ENCODE measurements at places on chromosomes 3 and 15.

DNA sequence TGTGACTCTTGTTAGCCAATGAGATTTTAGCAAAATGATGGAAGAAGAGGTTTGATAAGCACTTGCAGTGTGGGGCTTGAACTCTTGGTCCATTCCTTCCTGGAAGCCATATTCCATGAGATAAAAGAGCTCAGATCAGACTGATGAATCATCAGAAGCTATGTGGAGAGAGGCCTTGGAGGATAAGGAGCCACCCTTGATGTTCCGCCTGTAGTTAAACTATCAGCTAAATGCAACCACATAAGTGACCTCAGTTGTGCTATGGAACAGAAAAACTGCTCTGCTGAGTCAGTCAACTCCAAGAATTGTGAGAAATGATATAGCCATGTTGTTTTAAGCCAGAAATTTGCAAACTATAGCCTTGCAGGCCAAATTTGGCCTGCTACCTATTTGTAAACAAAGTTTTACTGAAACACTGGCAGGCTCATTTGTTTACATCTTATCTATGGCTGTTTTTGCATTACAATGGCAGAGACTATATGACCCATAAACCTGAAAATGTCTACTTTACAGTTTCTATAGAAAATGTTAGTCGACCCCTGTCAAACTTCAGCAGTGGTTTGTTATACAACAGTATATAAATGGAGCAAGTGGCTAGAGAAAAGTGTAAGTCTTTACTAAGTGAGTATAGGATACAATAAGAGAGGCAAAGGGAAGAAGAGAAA, 27.6 kb upstream of the GAP43 start:
- no peak for DNase-seq

DNA sequence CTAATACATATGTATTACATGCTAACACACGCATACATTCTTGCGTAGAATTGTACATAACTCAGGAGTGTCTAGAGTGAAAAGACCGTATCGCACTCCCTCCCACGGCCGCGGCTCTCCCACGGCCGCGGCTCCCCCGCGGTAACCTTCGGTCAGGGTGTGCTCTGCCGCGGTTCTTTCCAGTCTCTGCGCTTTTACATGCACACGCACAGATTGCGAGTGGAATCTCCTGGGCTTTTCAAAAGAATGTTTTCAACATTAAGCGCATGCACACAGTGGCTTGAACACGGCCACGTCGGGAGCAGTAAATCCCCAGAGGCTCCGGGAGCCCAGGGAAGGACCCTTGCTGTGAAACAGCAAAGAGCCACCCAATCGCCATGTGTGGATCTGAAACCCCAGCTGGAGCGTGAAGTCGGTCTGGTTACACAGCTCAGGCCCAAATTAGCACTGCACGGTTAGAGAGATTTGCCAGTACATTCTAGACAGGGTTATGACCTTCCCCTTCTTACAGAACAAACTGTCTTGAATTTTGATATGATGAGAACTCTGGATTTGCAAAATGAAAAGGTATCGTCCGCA, 805 bp upstream of the RGMA start:
- no peak for DNase-seq

DNA sequence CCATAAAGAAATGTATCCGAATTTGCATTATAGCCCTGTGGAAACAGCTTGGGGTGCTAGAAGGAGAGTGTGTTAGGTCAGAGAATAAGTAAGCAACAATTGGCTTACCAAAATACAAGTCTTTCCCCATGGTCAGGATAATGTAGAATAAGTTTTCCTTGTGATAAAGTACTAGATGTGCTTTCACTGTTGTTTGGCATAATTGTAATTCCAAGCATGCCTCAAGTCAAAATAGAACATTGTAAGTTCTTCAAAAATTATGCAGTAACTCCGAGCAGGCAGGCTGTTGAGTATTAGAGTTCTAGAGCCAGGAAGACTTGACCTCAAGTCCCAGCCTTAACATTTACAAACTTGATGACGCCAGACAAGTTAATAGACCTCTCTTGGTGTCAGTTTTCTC, 242.0 kb downstream of the TUSC7 start:
- DNase-seq: no peak

DNA sequence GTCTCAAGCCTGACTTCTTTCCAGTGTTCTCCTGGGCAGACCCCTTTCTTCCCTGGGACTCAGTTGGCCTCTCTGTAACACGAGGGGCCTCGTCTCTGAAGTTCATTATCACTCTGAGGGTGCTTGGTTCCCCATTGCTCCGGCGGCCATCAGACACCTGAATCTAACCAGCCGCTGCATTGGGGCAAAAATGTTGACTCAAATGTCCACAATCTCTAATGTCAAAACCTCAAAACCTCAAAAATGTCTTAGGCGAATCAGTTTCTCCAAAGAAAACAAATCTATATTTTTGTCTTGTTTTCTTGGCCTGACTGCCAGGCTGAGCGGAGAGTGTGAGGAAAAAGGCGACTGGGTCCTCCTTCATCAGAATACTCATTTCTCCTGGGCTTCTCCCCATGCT, 220.7 kb downstream of the VPS13C start:
- no peak for DNase-seq

DNA sequence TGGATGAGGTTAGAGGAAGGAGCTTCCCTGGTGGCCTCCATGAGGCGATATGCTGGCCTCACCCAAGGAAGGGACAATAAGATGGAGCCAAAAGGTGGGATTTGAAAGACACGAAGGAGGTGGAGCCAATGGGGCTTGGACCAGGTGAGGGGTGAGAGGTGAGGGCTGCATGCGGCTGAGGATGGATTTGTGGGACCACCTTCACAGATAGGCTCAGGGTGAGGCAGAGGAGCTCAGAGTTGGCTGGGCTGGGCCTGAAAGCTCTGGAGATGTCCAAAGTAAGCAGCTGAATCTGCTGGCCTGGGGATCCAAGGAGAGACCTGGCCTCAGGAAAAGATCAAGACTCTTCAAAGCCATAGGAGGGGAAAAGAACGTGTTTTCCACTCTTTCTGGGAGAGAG, 49.8 kb downstream of the EXOG start:
- no peak for DNase-seq

GRCh38 chr3:128218548-128219257, 65.4 kb downstream of the EEFSEC start:
- no peak for DNase-seq

- no peak for DNase-seq
Observed at GRCh38 chr3:141201122-141201521, 30.5 kb upstream of the PXYLP1 start.

DNA sequence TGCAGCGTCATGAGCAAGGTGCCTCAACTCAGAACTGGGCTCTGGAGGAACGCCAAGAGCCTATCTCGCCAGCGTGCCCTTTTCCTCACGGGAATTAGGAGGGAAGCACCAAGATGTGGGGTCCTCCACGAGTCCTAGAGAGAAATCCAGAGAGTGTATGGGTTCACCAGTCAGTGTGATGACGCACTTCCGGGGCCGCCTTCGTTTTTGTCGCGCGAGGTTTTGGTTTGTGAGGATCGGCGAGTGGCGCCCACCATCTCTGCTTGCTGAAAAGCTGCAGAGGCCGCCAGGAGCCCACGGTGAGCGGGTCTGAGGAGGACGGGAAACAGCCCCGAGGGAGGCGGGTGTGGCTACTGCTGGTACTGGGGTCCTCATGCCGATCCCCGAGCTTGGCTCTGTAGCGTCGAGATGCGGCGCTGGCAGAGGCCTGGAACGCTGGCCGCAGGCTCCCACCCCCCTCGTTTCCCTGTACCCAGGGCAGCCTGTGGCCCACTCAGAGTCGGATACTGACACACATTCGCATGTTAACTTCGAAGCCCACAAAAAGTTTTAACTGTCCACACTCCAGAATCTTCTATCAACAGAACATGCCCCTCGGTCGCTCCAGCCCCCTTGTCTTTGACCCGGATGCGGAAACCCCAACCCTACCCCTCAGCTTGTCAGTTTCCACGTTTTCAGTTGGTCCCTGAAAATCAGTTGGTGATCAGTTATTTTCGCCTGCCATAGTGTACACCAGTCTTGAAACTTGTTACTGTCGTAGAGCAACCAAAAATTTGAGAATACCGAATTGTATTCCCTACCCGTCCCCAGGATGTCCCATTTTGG, 30.4 kb downstream of the ZNF662 start:
- DNase-seq: no peak
